ENCODE measurements at places on chromosomes 16 and 17.

DNA sequence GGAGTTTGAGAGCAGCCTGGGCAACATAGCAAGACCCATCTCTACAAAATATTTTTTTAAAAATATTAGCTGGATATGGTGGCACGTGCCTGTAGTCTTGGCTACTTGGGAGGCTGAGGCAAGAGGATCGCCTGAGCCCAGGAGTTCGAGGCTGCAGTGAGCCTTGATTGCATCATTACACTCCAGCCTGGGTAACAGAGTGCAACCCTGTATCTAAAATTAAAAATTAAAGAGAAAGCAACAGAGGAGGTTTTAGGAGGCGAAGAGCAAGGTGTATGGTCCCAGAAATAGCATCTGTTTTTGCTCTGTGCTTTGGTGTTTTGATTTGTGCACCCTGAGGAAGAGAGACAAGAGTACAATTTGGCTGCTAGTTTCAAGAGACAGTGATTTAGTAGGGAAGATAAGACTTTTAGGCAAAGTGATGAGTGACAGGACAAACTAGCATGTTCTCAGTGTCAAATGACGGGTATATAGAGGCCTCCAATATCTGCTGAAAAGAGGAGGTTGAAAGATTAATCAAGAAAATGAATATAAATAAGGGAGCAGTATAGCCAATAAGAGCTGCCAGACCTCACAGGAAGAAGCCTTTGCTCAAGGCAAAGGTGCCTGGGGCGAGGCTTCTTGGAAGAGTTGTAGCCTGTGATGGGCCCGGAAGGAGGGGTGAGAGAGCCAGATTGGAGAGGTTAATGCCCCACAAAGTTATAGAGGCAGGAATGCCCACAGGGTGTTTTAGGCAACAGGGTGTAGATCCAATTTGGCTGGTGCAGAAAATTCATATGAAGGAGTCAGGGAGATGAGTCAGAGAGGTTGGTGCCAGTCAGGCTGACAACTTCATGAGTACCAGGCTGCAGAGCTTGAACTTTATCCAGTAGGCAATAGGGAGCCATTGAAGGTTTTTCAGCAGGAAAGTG, 11.4 kb downstream of the HLF start:
- DNase-seq, result no peak

DNA sequence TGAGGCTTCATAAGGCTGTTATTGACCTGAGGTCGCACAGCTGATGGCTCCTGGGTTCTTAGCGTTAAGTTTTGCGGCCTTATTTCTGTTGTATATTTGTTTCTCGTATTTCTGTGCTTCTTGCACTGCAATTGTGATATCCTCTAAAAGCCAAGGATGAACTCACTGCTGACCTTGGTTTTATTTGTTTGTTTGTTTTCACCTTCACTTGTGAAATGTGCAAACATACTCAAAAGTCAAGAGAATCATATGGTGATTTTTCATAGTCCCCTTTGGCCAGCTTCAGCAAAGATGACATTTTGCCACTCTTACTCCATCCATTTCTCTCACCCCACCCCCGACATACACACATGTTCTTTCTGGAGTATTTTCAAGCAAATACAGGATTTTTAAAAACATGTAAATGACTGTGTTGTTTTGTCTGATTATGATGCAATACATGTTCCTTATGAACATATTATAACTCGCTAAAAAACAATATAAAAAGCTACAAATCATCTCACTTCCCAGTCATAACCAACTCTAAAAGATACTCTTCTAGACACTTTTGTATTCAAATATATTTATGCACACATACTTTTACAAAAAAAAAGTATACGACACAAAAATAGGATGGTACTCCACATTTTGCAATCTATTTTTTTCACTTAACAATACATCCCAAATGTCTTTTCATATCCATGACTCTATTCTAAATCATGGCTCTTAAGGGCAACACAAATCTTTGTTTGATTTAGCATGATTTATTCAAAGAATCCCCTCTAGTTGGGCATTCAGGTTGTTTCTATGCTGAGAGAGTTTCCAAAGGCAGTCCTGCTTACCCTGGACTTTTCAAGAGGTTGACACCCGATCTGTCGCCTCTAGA, 5.7 kb upstream of the ZCCHC14 start:
- no peak for DNase-seq

DNA sequence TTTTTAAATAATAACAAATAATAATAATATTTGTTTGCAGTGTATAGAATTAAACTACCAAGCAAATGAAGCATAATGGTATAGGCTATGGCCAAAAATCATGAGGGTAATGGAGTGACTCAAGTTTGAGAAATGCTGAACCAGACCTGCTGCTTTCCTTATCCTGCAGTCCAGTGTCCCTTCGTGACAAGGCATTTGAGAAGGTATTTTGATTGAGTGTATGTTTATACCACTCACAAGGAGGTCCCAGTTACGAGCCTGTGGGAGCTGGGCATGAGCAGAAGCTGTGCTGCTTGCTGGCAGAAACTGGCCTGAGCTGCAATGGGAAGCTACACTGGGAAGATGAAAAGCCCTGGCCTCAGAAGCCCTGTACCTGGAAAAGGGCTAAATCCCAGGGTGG, 50.3 kb downstream of the GNAO1 start:
- no peak for DNase-seq

DNA sequence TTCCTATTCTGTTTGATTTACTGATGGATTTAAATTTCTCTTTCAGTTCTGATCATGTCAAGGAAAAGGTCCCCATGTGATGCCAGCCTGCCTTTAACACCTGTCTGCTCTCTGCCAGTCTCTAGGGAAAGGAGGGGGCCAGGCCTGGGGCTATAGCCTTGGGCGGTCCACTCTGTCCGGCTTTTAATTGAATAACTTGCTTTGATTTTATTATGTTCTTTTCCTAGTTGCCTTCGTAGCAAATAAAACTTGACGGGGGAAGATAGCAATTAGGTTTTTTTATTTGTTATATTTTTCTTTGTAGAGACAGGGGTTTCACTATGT, 47.6 kb downstream of the ABAT start:
- no peak for DNase-seq

- no peak for DNase-seq
Observed at GRCh38 chr17:50908860-50909764, 43.0 kb upstream of the TOB1 start.

DNA sequence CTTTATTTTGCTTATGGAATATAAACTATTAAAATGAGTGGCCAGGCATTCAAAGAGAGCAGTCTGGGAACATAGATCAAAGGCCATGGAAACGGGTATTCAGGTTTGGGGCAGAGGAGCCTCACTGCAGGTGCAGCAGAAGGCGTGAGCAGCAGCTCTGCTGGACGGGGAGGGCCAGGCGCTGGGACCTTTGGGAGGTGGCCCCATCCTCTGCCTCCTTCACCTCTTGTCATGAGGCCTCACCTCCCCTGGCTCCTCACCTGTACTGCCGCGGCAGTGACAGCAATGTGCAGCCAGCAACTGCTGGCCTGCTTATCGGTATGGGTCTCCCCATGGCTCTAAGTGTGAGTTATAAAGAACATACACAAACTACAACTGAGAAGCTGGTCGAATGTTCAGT, 109.4 kb downstream of the CDK5R1 start:
- no peak for DNase-seq

- DNase-seq, result no peak
Observed at GRCh38 chr16:2778630-2778958, 1.5 kb upstream of the ELOB start.

Data from activated T-cell treated with anti-CD3 and anti-CD28 coated beads, Interleukin-2, amount 50 U/mL, for 24 hours (primary cell).